NCI-H1417 (cell line): ENCODE measurements at places on chromosomes 3 and 15.

DNA sequence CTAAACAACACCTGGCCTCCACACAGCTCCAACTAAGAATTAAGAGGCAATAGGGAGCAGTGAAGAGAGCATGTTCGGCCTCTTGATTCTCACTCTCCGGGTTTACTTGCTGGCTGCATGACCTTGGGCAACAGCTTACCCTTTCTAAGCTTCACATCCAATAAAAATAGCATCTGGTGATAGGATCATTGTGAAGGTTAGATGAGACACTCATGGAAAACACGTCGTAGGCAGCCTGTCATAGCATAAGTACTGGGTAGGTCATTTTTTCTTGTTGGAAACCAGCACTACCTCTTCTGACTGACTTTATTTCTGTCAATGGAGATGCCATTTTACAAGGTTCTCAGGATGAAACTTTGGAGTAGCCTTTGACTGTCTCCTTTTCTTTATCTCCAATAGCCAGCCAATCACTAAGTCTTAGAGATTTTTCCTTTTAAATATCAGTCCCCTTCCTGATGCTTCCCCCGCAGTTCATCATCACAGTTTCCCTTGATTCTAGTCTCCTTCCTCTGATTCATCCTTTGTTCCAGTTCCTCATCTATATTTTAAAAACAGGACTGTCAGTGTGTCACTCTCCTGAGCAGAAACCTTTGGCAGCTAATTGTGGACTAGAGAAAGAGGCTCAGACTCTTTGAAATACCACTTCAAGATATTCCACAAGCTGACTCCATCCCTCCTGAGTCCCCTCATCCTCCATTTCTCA lies 271.5 kb downstream of the SLC9A9 start:
- DNase-seq, result no peak

- no peak for DNase-seq
These were observed 367.5 kb downstream of the PTPRG start for GRCh38 chr3:61928776-61929314.

GRCh38 chr15:90585863-90586262 lies 56.1 kb downstream of the CRTC3 start:
- no peak for DNase-seq

- no peak for DNase-seq
These were observed 30.4 kb downstream of the FSIP1 start for GRCh38 chr15:39752246-39752645.

DNA sequence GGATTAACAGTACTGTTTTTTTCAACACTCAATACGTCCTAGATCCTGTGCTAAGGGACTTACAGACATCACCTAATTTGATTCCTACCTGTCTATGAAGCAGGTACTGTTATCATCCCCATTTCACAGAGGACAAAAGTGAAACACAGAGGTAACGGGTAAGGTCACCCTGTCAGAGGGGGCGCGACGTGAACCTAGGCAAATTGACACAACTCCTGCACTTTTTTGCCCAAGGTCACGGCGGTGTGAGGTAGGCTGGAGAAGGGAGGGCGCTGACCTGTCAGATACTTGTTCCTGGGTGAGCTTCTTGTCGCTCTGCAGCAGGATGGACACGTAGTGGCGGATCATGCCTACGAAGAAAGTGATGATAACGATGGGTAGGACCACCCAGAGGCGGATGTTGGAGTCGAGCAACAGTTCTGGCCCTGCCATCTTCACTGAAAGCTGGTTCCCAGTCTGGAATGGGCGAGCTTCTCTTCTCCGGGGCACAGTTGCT lies 363 bp downstream of the EMC3 start:
- no peak for DNase-seq

- no peak for DNase-seq
These were observed 44.3 kb downstream of the DHX30 start for GRCh38 chr3:47847260-47847659.

DNA sequence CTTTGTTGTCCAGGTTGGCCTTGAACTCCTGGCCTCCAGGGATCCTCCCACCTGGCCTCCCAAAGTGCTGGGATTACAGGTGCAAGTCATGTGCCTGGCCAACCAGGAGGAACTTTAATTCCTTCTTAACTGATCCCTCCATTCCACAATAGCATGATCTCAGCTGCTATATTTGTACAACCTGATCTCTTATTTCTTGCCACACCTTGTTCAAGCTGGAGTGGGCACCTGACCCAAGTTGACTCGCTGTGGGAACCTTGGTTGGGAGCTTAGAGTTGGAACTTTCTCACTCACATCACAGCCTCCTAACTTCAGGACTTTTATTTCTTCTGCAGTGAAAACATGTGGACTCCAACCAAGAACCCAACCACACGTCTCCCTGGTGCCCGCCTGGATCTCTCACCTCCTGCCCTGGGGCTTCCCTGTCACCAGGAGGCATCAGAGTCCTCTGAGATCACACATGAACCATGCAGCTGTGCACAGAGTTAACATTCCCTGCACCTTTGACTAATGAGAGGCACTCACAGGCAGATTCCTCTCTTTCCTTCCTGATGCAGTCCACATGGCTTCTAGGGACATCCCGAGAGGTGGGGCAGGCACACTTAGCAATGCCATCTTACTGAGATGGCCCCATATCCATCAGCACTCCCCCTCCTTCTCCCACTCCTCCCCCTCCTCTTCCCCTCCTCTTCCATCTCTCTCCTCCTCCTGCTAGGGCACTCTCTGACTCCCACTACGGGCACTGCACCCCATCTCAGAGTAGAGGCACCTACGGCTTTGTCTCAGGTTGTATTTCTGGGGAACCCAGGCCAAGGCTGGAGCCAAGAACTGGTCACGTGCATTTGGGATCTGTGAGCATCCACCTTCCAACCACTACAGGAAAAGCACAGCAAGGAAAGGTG lies 9.7 kb upstream of the CYFIP1 start:
- no peak for DNase-seq

DNA sequence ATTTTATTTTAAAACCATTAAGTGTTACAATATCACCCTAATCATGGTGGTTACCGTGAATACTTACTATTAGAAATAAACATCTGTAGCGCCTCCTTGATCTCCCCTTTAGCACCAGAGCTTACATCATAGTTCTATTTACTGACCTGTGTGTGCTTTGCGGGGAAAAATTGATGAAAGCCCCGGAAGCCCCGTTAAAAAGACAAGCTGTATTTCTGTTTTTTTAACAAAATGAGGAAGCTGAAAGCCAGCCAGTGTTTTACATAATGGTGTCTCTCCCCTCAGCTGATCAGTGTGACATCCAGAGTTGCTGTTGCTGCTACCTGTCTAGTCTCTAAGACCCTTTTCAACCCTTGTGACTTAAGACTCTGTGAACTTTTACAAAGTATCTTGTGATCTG lies 100.8 kb downstream of the OPA1 start:
- no peak for DNase-seq

GRCh38 chr3:57903124-57903890 lies 104.9 kb upstream of the FLNB start:
- no peak for DNase-seq

DNA sequence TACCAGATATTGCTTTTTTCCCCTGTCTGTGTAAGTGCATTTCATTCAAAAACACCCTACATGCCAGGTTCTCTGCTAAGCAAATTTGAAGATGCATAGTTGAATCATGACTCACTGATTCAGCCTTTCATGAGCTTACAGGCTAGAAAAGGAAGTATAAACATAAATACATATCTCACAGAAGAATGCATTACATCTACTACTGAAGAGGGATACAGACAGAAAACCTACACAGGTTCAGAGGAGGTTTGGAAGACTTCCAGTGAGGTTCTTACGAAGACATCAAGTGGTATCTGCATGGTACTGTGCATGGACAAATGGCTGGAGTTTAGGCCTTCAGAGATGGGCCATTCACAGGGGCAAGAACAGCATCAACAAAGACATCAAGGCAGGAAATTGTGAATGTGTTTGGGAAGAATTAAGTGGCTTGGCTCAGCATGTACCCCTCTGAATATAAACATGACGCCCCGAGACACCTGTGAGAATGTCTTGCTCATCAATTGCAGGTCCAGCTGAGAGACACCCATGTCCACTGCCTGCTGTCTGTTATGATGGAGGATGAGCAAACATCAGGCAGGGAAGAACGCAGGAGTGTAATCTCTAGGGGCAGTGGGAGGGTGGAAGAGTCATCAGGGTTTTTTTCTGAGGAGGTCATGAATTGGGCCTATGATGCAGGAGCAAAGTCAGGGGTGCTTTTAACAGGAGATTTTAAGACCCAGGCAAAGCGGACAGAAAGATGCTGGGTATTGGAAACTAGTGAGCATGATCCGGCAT lies 105.1 kb upstream of the GALNT15 start:
- DNase-seq, result no peak

GRCh38 chr3:30657914-30658313 lies 51.5 kb downstream of the TGFBR2 start:
- DNase-seq, result no peak

GRCh38 chr15:28888302-28888894 lies 2.6 kb downstream of the APBA2 start:
- no peak for DNase-seq

DNA sequence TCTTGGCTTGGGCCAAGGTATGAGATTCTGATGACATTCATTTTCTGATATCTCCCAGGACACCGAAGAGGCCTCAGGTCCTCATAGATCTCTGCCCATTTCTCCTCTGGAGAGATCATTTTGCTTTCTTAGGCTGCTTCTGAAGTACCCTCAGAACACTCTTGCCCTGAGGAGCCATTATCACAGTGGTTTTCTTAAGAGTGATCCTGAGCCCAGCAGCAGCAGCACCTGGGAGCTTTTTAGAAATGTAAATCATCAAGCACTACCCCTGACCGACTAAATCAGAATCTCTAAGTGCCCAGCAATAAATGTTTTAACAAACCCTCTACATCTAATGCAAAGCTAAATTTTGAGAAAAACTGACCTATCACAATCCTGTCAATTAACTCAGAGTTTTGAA lies 40.6 kb upstream of the SLC9A9 start:
- DNase-seq, result no peak

GRCh38 chr3:59762941-59763340 lies 713.1 kb upstream of the CFAP20DC start:
- no peak for DNase-seq

GRCh38 chr3:140629357-140630137 lies 48.3 kb upstream of the TRIM42 start:
- no peak for DNase-seq

GRCh38 chr3:115351193-115351592 lies 204.1 kb upstream of the ZBTB20 start:
- no peak for DNase-seq

DNA sequence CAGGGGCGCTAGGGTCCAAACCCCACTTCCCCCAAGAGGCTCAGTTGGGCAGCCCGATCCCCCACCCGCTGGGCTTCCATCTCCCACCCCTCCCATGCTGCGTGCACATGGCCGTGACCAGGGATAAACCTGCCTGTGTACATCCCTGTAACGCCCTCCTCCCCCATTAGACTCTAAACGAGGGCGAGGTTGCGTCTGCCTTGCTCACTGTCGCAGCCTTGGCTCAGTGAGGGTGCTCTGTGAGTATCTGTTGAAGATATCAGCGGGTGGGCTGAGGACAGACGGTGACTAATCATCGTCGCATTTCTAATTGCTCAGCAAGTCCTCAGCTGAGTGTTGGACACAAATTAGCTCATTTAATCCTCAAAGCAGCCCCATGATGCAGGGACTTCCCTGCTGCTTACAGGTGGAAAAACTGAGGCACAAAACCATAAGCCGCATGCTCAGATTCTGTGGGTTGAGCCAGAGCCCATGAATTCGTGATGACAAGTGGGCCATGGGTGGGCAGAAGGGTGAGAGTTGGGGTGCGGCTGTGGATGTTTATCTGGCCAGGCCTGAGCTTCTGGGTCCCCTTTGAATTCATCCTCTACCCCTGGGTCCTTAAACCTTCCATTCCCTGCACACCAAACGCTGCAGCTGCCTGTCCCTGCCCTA lies 26.0 kb downstream of the FBLN2 start:
- peak; percentile 42 for DNase-seq

DNA sequence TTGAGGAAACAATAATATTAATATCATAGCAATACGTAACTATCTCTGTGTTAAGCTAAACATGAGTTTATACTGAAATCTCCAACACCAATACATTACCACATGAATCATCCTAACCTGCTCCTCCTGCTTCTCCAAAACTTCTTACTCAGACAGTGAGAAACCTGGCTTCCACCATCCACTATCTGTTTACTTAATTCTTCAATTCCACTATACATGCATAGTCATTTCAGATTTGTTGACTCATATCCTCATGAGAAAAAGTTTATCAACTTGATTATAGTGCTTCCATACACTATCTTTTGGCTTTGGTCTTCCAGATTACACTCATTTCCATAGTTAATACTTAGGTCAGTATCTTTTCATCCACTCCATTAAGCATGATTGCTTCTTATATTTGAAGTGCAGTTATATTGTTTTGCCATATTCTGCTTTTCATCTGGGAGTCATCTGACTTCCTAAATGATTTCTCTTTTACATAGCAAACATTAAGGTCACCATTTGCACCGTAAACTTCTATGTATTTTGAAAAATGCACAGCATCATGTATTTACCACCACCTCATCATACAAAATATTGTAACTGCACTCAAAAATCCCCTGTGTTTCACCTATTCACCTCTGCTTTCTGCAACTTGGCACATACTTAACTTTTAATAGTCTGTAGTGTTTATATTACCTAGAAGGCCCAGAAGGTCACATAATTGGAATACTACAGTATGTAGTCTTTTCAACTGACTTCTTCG lies 970.6 kb downstream of the DIPK2A start:
- DNase-seq, result no peak

DNA sequence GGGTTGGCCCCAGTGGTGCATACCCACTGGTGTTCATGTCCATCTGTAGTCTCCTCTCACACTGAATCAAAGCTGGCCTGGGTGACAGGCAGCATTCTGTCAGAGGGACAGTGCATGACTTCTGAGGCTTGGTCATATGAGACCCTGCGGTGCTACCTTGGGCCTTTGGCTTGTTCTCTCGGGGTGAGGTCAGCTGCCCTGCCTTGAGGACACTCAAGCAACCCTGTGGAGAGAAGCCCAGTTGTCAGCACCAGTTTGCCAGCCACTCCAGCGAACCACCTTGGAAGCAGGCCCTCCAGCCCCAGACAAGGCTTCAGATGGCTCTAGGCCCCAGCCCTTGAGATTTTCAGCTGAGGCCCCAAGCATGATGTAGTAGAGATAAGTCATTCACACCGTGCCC lies 16.9 kb upstream of the RAB7A start:
- no peak for DNase-seq

DNA sequence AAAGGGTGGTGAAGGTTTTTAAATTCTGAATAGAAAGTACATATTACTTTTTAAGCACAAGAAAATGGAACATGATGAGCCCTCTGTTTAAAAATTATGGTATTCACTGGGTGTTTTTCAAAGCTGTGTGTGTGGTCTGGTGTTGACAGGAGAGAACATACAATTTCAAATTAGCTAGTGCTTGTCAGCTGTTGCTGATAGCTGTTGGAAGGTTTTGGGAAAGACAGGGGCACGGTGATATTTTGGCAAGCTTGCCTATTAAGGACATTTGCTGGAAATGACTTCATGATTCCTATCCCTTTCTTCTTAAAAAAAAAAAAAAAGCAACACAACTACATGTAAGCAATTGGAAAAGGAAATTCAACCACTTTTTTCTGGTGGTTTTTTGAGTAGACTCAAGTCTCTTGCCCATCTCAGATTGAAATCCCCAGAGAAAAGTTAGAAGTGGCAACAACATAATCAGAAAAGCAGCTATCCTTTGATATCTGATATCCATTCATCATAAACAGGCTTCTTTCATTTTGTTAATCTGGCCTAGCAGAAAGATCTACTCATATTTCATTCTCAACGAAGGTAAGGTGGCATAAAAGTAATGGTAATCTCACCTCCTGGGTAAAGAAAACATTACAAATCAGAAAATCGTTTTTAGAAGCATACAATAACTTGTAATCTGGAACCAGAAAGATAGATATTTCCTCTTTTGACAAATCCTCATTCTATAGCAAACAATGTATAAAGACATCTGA lies 130.0 kb downstream of the RBMS3 start:
- peak; percentile 36 for DNase-seq

GRCh38 chr3:140536926-140537726 lies 140.7 kb upstream of the TRIM42 start:
- DNase-seq, result peak; percentile 17
